ENCODE measurements at places on chromosomes 12 and 14.

DNA sequence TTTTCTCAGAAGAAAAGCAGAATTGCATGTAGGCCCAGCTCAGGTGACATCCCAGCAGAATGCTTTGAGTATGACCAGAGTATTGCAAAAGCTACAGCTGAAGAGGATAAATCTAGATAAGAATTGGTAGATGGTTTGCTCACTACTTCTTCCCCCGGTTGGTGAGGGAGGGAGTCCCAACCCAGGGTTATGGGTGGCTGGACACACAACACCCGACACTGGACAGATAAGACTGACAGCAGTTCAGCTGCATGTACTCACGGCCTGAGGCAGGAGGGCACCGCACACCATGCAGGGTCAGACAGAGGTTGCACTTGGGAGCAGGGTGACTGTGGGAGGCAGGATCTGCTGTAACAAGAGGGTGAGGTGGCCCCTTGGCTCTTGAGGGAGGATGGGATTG is 1.7 kb upstream of the CLEC4C start:
- no peak for DNase-seq

DNA sequence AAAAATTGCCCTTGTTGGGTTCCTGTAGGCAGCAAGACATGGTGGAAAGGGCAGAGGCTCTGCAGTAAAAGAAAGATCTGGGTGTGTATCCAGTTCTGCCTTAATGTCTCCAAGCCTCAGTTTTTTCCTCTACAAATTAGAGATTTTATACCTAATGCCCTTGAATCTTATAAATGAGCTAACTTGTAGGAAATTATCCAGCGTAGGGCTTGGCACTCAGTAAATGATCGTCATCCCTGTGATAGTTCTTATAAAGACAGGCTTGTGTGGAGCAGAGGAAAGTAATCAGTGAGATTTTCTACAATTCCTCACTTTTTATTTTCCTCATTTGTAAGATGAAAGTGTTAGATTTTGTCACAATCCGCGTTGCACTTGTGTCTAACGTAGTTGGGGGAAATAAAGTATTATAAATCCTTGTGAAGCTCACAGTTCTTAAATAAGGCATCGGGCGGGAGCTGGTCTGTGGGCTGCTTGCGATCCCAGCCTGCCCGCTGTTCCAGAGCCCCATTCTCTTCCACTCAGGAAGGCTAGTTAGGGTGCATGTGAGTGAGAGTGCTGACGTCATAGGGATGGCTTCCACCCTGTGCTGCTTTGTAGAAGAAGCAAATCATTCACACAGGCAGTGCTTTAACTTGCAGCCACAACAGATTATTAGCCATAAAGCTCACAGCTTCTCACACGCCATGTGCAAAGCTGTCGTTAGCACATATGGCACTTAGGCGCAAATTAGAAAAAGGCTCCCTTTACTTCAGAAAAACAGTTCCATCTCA is 87.6 kb downstream of the EML1 start:
- DNase-seq: peak; percentile 86

DNA sequence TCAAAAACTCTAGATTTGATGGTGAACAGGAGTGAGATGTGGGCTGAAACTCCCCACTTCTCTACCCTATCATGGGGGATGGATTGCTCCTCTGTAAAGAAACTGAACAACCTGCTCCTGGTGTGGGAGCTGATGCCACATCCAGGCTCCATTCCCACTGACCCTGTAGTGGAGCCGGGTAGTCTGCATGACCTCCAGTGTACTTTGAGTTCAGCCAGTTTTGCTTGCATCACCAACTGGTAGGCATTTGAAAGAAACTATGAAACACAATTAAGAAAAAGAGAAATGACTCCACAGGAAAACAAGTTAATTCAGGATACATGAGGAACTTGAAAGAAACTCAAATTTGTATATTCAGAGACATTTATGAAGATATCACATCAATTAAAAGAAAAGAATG is 27.3 kb upstream of the EMP1 start:
- DNase-seq: no peak

- no peak for DNase-seq
These were observed 980.0 kb downstream of the TMTC2 start for GRCh38 chr12:83666690-83667089.

DNA sequence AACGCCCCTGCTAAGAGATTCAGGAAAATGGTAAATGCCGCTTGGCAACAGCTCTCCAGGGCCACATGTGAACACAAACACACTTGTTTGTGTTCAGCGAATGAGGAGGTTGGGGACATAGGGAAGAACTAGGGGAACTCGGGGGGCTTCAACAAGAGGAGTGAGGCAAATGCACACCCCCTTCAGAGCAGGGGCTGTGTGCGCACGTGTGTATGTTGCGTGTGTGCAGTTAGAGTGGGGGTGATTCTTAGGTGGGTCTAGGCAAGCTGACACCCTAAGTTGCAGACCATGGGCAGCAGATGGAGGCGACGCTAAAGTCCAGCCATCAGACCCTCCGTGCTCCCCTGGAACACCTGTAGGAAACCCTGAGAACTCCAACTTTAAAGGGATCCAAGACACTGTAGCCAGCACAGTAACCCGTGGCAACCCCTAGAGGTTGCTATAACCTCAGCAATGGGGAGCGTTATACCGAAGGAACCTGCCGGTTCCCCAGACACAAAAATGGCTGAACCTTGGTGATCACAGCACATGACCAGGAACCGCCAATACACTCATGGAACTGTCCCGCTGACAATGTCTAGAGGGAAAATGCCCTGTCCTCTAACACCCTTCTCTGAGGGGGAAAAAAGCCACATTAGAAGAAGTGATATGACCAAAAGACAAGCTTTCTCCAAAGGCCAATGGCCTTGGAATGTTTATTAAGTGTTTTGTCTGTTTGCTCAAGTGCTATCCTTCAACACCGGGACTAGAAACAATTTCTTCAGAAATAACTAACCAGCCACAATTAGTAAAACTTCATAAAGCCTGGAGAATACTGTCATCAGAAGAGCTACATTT is 86.5 kb upstream of the CEP83 start:
- peak; percentile 72 for DNase-seq

DNA sequence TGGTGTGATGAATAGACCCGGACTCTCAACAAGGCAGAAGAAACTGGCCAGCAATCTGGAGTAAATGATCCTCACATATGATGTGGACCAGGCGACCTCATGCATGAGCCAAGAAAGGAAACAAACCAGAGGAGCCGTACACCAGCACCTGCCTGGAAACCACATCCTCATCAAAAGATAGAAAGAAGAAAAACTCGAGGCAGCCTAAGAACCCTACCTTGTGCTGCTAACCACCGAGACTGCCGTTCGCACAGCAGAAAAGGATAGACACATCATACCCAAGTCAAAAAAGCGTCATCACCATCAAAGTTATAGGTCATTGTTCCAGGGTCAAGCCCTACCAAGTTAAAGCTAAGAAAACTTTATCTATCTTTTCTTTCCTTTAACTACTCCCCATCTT is 66.7 kb downstream of the RESF1 start:
- no peak for DNase-seq

- DNase-seq: no peak
These were observed 100.6 kb downstream of the PTPRB start for GRCh38 chr12:70536650-70537049.

GRCh38 chr12:131386167-131386521 is 324.7 kb upstream of the SFSWAP start:
- DNase-seq: no peak

- DNase-seq: no peak
These were observed 248.6 kb upstream of the NOVA1 start for GRCh38 chr14:26846388-26846787.

All from Ammon's horn (tissue), 1 donor.